GM12891 (cell line): ENCODE measurements at places on chromosomes 1 and 21.
A peak's percentile ranks its signal among the peaks of the same experiment; 100 is the strongest.

DNA sequence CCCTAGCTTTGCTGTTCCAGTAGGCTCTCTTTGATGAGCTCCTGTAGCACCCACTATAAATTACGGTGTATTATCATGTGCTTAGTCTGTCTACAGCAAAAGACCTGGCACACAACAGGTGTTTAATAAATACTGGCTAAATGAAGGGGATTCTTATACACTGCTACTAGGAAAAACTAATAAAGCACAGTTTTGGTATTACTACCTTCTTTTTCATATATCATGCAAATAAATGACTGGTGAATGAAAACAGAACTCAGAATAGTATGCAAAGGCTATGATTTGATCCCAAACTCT is 26.4 kb downstream of the WDR26 start:
- DNase-seq: no peak

GRCh38 chr1:96473791-96474434 is 247.7 kb upstream of the PTBP2 start:
- no peak for DNase-seq

GRCh38 chr1:53575141-53575954 is 116.1 kb downstream of the DMRTB1 start:
- DNase-seq: no peak

DNA sequence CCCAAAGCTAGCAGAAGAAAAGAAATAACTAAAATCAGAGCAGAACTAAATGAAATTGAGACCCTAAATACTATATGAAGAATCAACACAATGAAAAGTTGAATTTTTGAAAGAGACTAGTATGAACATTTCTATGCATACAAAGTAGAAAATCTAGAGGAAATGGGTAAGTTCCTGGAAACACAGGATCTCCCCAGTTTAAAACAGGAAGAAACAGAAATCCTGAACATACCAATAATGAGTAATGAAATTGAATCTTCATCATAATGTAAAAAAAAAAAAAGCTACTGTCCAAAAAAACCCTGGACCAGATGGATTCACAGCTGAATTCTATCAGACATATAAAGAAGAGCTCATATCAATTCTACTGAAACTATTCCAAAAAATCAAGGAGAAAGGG is 233.5 kb downstream of the PLPP3 start:
- DNase-seq: no peak

DNA sequence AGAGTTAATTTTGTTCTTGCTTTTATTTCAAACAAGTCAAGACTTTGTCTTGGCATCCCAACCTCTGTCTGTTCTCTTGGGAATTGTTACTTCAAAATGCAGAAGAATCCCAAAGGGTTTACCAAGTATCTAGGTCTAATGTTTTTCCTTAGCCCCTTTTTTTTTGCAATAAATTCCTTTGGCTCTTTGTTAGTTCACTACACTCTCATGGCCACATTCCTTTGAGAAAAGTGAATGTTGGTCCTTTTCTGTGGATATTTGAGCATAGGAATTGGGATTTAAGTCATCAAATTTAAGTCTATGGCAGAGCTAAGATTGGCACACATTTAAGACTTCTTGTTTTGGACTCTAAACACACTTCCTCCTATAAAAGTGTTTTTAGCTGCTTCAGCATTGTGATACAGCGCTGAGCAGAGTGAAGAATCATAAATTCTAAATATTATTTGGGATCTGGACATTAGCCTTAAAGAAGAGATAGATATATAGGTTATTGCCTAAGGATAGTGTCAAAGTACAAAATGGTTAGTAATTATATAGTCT is 1.9 kb downstream of the BTF3L4 start:
- DNase-seq: no peak

- DNase-seq: no peak
Observed at GRCh38 chr1:116113615-116114014, 2.4 kb downstream of the MAB21L3 start.

- no peak for DNase-seq
Observed at GRCh38 chr1:234498448-234499118, 19.6 kb upstream of the TARBP1 start.

GRCh38 chr1:936348-937264 is 12.9 kb downstream of the SAMD11 start:
- DNase-seq: no peak

DNA sequence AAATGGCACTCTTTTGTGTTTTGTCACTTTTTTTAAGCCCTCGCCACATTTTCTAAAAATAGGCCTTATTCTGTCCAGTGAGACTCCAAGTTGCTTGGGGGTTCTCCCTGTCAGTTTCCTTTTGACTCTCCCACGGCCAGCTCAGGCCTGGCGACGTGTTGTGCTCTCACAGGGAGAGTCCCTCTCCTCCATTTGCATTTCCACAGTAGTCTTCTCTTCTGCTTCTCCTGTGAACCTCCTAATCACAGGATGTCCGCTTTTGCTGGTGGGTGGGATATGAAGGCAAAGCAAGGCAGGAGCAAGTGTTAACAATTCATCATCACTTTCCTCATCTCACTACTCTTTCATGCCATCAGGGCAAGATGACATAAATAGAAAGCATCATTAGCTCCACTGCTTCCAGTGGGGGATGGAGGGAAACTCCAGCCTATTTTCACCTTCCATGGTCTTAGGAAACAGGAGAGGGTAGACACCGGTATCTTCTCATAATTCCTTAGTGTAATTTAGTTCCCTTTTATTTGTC is 99.8 kb downstream of the INTS7 start:
- peak; percentile 40 for DNase-seq

DNA sequence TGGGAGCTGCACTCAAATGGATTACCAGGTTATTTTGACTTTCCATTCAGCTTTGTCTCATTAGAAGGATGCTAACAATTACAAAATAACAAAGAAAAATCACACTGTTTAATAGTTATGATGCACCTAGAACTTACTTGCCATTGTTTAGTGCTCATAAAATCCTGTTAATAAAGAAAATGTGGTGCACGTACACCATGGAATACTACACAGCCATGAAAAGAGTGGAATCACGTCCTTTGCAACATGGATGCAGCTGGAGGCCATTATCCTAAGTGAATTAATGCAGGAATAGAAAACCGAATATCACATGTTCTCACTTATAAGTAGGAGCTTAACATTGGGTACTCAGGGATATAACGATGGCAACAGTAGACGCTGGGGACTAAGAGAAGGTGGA is 19.8 kb downstream of the MAP3K21 start:
- DNase-seq: no peak

- no peak for DNase-seq
Observed at GRCh38 chr1:108009603-108010195, 44.7 kb upstream of the VAV3 start.

DNA sequence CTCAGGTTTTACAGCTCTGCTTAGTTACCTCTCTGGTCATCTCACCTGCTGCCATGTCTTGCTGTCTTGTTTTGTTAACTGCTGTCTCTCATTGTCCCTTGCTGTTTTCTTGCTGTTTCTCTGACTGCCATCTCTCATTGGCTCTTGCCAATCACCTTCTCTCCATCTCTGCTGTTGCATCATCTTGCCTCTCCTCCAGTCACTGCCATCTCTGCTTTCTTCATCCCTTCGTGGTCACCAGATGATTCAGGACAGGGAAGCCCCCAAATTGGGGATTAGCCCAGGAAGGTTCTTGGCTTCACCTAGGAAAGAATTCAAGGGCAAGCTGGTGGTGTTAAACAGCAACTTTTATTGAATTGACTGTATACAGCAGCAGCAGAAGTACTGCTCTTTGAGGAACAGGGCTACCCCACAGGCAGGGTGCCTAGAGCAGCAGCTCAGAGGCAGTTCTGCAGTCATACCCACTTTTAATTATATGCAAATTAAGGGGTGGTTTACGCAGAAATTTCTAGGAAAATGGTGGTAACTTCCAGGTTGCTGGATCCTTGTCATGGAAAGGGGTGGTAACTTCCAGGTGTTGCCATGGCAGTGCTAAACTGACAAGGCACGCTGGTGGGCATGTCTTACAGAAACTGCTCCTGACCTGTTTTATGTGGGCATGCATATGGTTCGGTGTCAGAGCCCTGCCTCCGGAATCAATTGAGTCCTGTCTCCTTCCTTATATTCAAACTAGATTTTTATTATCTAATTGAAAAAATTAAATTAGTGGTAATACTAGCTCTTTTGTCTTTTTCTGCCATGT is 33.4 kb downstream of the SUCO start:
- no peak for DNase-seq

DNA sequence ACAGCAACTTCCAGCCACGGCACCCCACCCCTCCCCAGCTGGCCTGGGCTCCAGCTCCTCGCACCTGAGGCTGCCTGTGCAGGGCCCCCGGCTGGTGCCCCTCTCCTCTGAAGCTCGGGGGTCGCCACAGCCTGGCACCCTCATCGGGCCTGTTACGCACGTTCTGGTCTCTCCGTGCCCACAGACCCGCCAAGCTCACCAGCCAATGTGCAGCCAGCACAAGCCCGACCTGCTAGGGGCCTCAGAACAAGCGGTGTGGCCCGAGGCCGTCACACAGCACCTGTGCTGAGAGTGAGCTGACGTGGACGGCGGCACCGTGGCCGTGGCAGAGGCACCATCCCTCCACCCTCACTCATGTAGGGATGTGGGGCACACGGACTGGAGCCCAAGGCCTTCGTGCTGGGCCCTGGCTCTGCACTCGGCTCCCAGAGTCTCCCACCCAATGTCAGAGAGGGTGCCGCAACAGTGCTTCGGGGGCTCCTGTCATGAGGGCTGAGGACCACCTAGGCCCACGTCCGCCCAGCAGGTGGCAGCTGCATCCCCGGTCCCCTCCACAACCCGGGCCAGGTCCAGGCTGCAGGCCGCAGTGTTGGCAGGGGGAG is 4.4 kb upstream of the SAMD11 start:
- DNase-seq: no peak

DNA sequence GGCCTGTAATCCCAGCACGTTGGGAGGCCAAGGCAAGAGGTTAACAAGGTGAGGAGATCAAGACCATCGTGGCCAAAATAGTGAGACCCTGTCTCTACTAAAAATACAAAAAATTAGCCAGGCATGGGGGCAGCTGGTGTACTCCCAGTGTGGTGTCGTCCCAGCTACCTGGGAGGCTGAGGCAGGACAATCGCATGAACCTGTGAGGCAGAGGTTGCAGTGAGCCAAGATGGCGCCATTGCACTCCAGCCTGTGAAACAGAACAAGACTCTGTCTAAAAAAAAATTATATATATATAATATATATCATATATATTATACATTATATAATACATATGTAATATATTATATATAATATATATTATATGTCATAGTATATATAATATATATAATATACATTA is 249.2 kb upstream of the TPTE start:
- no peak for DNase-seq

DNA sequence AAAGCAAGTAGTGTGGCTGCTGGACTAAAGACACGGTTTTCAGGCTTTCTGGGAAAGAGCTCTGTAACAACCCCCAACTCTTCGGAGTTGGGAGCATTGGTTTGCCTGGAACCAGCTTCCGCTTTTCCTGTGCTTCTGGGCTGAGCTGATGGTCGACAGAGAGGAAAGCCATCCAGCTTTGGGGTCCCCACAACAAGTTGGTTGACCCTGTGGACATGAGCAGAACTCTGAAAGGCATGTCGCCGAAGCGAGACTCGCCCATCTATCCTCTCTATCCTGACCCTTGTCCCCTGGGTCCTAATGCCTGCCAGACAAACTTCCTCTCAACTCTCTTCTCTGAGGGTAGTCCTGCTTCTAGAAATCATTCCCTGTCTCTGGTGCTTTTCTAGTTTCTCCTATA is 31.9 kb upstream of the FCGR2A start:
- DNase-seq: no peak

DNA sequence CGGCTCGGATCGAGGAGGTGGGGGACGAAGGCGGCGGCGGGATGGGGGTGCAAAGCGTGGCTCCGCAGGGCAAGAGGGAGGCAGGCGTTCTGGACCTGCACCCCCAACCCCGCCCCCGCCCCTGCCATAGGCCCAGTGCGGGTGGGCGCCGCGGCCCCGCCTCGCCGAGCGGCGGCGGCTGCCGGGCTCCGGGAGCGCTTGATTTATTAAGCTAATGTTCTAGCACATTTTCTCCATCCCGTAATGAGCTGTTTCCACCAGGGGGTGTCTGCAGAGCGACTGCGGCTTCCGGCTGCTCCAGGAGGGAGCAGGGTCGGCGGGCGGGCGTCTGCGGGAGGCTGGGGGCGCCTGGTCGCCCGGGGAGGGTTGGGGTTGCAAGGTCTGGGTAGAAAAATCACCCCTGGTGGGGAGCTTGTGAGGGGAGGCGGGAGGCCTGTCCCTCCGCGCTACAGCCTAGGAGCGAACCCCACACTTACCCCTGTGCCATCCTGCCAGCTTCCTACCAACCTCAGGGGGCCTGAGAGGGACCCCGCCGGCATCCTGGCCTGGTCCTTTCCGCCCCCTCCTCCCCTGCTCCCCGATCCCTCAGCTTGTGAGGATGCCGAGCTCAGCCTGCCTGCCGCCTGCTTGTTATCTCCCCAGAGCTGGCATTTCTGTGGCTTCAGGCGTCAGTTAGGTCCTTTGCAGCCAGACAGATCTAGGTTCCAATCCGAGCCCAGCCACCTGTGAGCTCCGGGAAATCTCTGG is 48.5 kb upstream of the ACOT11 start:
- DNase-seq: no peak

DNA sequence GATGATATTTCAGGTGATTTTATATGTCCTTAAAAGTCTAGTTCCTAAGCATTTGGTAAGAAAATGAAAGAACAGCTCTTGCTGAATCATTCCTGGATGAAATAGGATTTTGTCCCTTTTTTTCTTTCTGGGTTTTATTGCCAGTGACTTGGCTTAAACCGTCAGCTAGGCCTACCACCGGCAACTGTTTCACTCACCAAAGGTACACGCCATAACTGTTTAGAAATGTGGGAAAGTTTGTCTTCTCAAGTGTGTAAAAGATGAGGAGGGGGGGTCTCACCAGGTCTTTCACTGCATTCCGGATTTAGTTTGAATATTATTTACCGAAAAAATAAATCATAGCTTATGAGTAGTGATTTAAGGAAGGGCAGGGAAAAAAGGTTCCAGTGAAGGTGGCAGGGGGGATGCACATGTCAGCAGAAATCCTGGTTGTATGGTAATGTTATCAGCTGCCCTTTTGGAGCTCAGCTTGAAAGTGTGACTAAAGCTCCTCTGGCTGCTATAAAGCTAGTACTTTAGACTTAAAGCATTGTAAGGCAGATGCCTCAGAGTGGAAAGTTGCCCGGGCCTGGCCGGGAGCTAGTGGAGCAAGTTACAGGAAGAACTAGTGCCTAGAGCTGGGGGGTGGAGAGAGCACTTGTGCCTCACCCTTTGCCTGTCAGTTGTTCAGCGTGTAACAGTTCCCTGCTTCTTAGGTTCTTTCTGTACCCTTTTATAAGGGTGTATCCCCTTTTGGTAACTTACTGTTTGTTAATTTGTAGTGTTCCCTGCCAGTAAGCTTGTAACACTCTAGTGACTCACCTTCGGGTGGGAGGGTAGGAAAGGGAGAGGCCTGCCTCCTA is 3.1 kb downstream of the ATP1A1 start:
- no peak for DNase-seq

GRCh38 chr1:108877348-108878159 is 769 bp downstream of the GPSM2 start:
- no peak for DNase-seq
